ENCODE measurements at places on chromosomes 7 and 10. TPM values are rescaled to one million over a fixed set of nuclear protein-coding genes. Genes with fewer than 3 reads are reported as not detected.

PON1 gene
- 42.2 TPM for polyA plus RNA-seq

RHOBTB1 gene
- 21.2 TPM for polyA plus RNA-seq

BTBD16 gene
- polyA plus RNA-seq, result 0.74 TPM

CACNA2D1 gene
- polyA plus RNA-seq, result 3.1 TPM

COL13A1 gene
- polyA plus RNA-seq, result 5.8 TPM

ASIC3 gene
- polyA plus RNA-seq, result 2.1 TPM

VIM gene
- 302 TPM for polyA plus RNA-seq

CC2D2B gene
- 0.97 TPM for polyA plus RNA-seq

ADRB1 gene
- polyA plus RNA-seq, result 0.10 TPM

DNA sequence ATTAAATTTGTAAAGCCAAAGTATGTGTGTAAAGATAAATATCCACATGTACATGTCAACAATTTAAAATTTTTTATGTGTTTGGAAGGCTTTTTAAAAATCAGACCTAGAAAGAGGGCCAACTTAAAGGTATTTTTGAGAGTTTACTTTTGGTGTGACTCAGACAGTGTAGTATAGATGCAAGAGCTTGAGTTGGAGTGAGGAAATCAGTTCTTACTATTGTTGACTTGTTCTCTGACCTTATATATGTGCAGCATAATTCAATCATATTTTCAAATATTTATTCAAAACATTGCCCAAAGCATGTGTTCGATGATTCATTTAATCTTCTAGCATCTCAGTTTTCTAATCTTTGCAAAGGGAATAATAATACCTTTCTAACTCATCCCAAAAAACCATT is 243.7 kb upstream of the PRKCQ start:
- DNase-seq, result no peak
- no peak overlapping the region for H3K27ac ChIP-seq
- no peak overlapping the region for H3K4me3 ChIP-seq
- H3K27me3 ChIP-seq, result no peaks in the 10 kb centered on the region
- no peaks in the 10 kb centered on the region for H3K36me3 ChIP-seq
- H3K4me1 ChIP-seq, result no peaks in the 10 kb centered on the region

DNA sequence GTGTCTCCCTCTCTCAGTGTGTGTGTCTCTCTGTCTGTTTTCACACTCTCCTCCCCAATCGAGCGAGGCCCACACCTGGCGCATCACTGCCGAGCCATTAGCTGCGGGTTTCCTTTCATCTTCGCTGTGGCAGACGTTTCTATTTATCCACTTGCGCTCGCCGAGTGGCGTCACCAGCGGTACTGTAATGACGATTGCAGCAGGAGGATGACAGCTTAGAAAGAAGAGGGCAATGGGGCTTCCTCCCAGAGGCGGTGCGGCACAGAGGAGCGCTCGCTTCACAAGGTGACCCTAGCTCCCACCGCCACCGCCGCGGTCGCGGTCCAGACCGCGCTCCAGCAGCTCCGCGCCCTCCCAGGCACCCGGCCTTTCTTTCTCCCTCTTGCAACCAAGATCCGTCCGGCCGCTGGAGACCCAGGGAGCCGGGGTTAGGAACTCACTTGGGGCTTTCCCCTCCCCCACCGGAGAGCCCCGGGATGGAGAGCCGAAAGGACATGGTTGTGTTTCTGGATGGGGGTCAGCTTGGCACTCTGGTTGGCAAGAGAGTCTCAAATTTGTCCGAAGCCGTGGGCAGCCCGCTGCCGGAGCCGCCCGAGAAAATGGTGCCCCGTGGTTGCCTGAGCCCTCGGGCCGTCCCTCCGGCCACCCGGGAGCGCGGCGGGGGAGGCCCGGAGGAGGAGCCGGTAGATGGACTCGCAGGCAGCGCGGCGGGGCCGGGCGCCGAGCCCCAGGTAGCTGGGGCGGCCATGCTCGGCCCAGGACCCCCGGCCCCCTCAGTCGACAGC is at the start of gene EVX1:
TSS of gene EVX1 (plus strand) at position 248 of the 785 bp plus-strand sequence. CDS start at position 477, 229 bp downstream.
- peak within 1 kb of the TSS; percentile 38 for H3K4me3 ChIP-seq
- peaks cover 8% of the 10 kb centered on the region for H3K4me1 ChIP-seq
- DNase-seq, result no peak
- peaks cover 98% of the 10 kb centered on the region for H3K27me3 ChIP-seq

DNA sequence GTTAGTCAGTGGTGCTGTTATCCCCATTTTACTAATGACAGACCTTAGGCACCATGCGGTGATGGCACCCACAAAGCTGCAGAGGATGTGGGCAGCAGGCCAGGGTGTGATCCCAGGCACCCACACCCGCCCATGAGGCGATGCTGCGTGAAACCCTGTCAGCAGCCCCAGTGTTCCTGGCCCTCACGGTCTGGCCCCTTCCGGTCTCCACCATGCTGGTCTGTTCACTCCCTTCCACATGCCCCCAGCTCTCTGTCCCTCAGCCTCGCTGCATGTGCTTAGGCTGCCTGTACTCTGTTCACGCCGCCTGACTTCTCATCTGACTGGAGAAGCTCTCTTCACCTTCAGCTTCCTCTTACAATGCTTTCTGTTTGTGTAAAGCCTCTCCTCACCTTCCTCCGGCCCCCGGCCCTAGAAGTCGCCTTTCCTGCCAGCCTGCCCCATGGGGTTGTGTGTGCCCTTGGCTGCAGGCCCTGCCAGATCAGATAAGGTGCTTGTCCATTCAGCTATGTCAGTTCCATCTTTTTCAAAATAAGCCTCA is 17.6 kb upstream of the ORAI2 start:
- H3K4me1 ChIP-seq, result no peaks in the 10 kb centered on the region
- no peak overlapping the region for H3K27ac ChIP-seq
- no peaks in the 10 kb centered on the region for H3K27me3 ChIP-seq
- no peak overlapping the region for H3K4me3 ChIP-seq
- DNase-seq, result no peak

DNA sequence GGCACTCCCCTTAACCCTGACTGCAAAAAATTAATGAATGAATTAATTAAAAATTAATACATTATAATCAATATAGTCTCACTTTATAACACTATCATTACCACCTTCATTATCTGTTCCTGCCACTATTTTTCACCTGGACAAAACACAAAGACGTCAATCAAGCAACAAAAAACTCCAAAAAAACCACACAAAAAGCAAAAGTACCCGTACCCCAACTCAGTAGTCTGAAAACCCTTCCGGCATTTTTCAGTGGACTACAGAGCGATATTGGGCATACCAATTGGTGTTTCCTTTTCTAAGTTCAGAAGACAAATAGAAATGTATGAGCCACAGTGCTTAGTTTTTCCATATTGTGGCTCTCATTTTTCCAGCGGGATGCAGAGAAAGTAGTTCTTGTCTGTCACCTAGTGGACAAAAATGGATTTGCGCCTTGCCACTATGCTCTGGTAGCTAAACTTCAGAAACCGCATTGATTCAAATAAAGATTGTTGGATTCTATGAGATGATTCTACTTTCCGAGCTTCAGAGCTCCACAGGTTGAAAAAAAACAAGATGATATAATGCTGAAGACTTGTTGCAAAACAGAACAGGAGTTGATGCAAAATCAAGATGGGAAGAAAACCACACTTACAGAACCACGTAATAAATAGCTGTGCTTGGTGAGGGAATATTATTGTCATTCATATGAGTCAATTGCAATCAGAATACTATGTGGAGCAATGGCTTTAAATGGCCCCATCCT is 50.6 kb upstream of the ITGB1 start:
- no peaks in the 10 kb centered on the region for H3K36me3 ChIP-seq
- DNase-seq, result peak; percentile 90
- peaks cover 4% of the 10 kb centered on the region for H3K4me1 ChIP-seq
- H3K27me3 ChIP-seq, result no peaks in the 10 kb centered on the region
- H3K4me3 ChIP-seq, result no peak overlapping the region

DNA sequence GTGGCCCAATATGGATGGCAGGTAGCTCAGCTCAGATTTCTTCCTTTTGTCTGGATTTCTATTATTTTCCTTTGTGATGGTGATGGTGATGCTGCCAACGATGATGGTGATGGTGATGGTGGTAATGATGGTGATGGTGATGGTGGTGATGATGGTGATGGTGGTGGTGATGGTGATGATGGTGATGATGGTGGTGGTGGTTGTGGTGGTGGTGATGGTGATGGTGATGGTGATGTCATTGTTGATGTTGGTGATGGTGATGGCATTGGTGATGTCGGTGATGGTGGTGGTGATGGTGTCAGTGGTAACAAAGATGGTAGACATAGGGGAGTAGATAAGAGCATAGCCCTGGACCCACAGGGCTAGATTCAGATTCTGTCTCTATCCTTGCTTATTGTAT is 25.4 kb downstream of the TTYH3 start:
- DNase-seq, result no peak
- no peaks in the 10 kb centered on the region for H3K36me3 ChIP-seq
- no peak overlapping the region for H3K4me3 ChIP-seq
- no peaks in the 10 kb centered on the region for H3K27me3 ChIP-seq
- no peak overlapping the region for H3K27ac ChIP-seq

GRCh38 chr10:124731551-124731950 is 12.6 kb downstream of the FAM53B start:
- no peak for DNase-seq
- H3K4me1 ChIP-seq, result peaks cover 44% of the 10 kb centered on the region
- H3K27ac ChIP-seq, result no peak overlapping the region
- no peaks in the 10 kb centered on the region for H3K36me3 ChIP-seq
- H3K4me3 ChIP-seq, result no peak overlapping the region

- DNase-seq, result no peak
- peaks cover under 1% of the 10 kb centered on the region for H3K4me1 ChIP-seq
Observed at GRCh38 chr10:123144697-123145541, 3.0 kb upstream of the HMX2 start.

DNA sequence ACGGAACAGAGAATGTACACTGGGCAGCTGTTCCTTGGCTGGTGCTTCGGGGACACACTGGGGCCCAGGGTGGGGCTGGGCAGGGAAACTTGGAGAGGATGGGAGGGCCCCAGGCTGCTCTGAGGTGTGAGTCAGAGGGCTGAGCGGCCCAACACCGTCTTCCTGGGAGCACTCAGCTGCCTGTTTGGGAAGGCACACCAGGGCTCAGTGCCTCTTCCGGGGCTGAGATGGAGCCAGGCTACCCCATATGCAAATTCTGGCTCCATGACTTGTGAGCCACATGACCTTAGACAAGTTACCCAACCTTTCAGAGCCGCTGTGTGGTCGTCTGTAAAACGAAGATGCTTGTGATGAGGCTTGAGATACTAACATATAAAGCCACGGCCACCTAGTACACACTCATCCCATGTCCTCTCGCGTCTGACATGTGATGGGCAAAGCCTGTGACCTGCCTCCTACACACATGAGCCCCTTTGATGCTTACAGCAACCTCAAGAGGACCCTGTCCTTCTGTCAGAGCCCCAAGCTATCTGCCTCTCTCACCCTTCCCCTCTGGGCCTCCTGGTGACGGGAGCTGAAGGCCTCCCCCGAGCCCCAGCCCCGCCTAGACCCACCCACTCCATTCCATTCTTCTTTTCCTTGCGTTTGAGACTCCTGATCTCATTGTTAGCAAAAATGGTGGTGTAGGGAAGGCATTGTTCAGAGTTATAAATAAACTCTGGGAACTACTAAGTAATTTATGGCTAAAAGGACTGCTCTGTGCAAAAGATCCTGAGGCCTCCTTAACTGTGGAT is 26.1 kb downstream of the KLRG2 start:
- no peaks in the 10 kb centered on the region for H3K4me1 ChIP-seq
- no peak overlapping the region for H3K4me3 ChIP-seq
- DNase-seq, result peak; percentile 20
- no peaks in the 10 kb centered on the region for H3K27me3 ChIP-seq
- H3K36me3 ChIP-seq, result no peaks in the 10 kb centered on the region

GRCh38 chr10:117610321-117610720 is 67.8 kb downstream of the EMX2 start:
- H3K4me1 ChIP-seq, result peaks cover 7% of the 10 kb centered on the region
- H3K4me3 ChIP-seq, result no peak overlapping the region
- no peak for DNase-seq
- H3K27ac ChIP-seq, result no peak overlapping the region
- no peaks in the 10 kb centered on the region for H3K36me3 ChIP-seq

GRCh38 chr7:10536561-10536960 is 437.1 kb upstream of the PHF14 start:
- no peaks in the 10 kb centered on the region for H3K36me3 ChIP-seq
- H3K4me3 ChIP-seq, result no peak overlapping the region
- no peaks in the 10 kb centered on the region for H3K4me1 ChIP-seq
- H3K27ac ChIP-seq, result no peak overlapping the region

GRCh38 chr10:120483651-120484301 is 26.7 kb downstream of the PLPP4 start:
- no peak overlapping the region for H3K27ac ChIP-seq
- no peak for DNase-seq
- H3K36me3 ChIP-seq, result no peaks in the 10 kb centered on the region
- no peaks in the 10 kb centered on the region for H3K4me1 ChIP-seq

DNA sequence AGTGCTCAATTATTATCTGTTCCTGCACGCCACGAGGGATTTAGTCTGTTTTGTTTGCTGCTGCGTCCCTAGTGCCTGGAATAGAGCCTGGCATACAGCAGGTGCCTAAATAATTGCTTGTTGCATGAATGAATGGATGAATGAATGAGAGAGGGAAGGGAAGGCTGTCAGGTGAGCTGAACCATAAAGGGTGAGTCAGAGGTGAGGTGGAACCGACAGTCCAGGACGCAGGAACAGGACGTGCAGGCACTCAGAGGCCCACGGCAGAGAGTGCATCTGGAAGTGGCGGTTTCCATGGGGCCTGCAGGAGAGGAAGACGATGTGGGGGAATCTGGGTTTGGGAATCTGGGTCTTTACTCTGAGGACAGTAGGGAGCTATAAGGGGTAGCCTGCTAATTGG is 17.7 kb upstream of the PPIF start:
- no peak for DNase-seq
- no peaks in the 10 kb centered on the region for H3K36me3 ChIP-seq
- H3K4me3 ChIP-seq, result no peak overlapping the region
- no peaks in the 10 kb centered on the region for H3K4me1 ChIP-seq
- no peaks in the 10 kb centered on the region for H3K27me3 ChIP-seq
